ENCODE measurements at places on chromosomes 4 and X.

- no peaks in the 10 kb centered on the region for H3K36me3 ChIP-seq
- no peak overlapping the region for H3K27ac ChIP-seq
- H3K4me1 ChIP-seq, result no peaks in the 10 kb centered on the region
- H3K4me3 ChIP-seq, result no peak overlapping the region
- H3K27me3 ChIP-seq, result no peaks in the 10 kb centered on the region
These were observed 137.7 kb upstream of the TENT5D start for GRCh38 chrX:80282535-80282934.

DNA sequence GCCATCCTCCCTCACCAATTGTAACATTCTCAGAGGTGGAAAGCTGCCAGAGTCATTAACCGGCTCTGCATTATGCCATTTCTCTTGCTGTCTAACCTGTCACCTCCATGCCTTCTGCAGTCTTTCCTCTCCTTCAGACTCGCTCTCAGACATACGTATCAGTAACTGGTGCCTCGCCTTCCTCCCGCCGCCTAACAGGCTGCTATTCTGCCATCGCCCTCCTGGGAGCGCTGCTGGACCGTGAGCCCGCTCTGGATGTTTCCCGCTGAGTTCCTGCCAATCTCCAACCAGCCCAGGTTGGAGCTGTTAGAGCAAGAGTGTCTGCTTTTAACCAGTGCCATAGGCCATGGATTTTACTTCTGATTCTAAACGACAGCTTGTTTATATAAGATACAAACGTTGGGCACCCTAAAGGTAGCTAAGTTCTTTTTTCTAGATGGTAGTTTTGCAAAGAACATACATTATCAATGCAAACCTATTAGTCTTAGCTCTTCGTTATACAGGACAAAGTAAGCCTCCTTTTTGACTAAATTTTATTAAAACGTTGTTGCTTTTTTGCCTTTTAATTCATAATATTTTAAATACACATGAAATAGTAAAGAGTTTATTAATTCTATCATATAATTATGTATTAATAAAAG is 59.5 kb upstream of the NEIL3 start:
- H3K36me3 ChIP-seq, result no peaks in the 10 kb centered on the region
- H3K27ac ChIP-seq, result no peak overlapping the region
- DNase-seq, result peak; percentile 63
- H3K27me3 ChIP-seq, result peaks cover 16% of the 10 kb centered on the region
- H3K4me1 ChIP-seq, result peaks cover 8% of the 10 kb centered on the region
- no peak overlapping the region for H3K4me3 ChIP-seq

DNA sequence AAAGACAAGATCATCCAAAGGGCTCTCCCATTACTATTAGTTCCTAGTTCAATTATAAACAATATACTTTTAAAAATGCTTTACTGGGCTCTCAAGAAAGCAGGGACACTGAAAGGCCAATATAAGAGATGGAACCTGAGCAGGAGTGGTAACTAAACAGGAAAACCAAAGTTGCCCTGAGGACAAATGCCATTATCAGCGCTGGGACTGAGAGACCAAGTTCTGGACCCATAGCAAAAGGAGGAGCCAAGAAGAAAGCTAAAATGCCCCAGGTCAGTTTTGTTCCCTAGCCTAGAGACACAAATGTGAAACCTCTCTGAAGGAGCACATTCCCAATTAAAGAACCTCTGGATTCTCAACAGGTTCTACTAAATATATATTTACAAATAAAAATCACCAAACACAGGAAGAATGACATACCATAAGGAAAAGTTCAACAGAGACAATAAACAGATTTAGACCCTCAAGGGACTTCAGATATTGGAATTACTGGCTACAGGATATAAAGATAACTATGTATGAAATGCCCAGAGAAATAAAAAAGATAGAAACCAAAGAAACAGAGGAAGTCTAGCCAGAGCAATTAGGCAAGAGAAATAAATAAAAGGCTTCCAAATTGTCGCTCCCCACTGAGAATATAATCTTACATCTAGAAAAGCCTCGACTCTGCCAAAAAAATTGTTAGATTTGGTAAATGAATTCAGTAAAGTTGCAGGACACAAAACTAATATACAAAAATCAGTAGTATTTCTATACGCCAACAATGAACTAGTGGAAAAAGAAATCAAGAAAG is 67.1 kb downstream of the KLHL8 start:
- H3K27me3 ChIP-seq, result no peaks in the 10 kb centered on the region
- no peaks in the 10 kb centered on the region for H3K4me1 ChIP-seq
- no peaks in the 10 kb centered on the region for H3K36me3 ChIP-seq
- H3K27ac ChIP-seq, result no peak overlapping the region

DNA sequence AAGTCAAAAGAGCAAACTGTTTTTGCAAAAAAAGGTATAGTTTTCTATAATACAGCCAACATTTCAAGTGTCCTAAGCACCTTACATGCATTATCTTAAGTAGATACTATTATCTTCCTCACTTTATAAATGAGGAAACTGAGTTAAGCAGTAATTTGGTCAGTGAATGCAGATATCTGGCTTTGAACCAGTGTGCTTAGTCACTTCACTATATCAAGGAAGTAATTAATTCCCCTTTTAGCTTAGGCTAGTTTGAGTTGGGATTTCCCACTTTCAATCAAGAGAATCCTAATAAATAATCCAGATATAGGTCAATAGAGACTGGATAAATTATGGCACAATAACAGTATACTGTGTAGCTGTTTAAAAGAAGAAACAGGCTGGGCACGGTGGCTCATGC is 14.8 kb downstream of the SPINK2 start:
- H3K27ac ChIP-seq, result no peak overlapping the region
- no peaks in the 10 kb centered on the region for H3K27me3 ChIP-seq
- DNase-seq, result no peak
- no peak overlapping the region for H3K4me3 ChIP-seq

DNA sequence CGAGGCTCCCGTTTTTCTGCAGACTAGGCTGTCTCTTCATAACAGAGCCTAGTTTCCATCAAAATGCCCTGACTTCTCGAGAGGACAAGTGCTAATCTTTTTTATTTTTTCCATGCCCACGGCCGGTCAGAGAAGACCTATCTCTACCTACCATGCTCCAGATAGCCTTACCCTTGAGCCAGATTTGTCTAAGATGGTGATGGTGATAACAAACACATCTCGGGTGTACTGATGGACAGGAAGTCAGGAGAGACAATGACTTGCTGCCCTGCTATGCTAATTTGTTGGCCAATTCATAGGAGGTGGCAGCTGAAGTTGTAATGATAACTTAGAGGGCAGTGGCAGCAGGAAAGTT is 42.2 kb upstream of the NKRF start:
- H3K4me3 ChIP-seq, result peak overlapping the region; percentile 45
- DNase-seq, result no peak
- peaks cover 30% of the 10 kb centered on the region for H3K4me1 ChIP-seq
- peak overlapping the region; percentile 90 for H3K27ac ChIP-seq

GRCh38 chrX:6029014-6029413 is 199.7 kb downstream of the NLGN4X start:
- H3K27ac ChIP-seq, result no peak overlapping the region
- H3K4me3 ChIP-seq, result no peak overlapping the region
- no peaks in the 10 kb centered on the region for H3K4me1 ChIP-seq
- H3K27me3 ChIP-seq, result no peaks in the 10 kb centered on the region

Measured in activated naive CD8-positive, alpha-beta T cell treated with anti-CD3 and anti-CD28 coated beads for 36 hours (primary cell).